CD4-positive, alpha-beta T cell treated with Interleukin-17A for 4 hours (primary cell): ENCODE measurements at places on chromosomes 3 and 15.

DNA sequence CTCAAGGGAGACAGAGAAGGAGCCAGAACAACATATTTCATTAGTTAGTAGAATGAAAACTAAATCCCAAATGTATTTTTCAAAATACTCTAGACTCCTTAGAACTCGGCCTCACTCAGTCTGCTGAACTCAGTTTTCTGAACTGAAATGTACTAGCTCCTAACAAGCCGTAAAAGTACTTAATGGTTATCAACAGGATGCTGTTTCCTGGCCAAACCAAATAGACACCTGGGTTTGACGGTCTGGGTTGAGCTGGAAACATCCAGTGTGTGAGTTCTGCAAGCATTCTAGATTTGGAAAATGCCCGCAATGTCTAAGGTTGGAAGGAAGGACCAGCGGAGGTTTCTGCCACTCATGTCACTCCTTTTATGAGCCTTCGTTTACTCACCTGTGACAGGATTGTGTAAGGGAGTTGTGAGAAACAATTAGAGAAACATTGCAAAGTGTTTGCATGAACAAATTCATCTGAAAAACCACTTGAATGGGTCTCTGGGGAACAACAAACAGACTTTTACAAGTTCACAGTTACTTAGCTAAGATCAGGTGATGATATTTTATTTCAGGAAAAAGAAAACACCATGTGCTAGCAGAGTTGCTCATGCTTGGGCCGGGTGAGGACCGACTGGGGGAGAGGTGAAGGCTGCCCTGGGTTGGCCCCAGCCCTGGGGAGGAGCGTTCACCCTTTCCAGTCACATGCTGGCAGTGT, 151.0 kb downstream of the ALDH1A2 start:
- DNase-seq, result no peak

DNA sequence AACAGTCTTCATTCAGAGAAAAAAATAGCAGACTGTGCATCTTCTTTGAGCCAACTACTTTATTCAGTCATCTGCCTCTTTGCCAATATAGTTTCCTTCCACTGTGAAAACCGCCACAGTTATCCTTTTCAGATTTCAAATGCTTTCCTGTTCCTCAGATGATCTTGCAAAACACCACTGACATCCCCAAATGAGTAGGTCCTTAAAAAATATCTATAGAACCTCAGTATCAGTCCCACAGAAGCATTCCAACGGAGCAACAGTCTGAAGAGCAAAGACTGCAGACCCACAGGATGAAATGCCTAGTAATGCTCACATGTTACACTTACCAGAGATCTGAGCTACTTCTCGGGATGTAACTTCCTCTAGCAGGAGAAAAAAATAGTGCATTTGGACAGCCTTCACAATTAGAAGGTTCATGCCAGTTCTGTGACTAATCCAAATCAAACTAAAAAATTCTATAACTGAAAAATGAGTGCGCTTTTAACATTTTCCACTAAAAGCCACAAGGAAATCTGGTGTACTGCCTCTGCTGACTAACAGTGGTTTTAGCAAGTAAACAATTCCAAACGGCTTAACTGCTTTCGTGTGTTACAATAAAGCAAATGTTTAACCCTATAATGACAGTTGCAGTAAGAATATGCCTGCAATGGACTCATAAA, at the start of gene ANKRD28:
Gene ANKRD28, minus strand, starts transcription at position 338 of the 662 bp plus-strand sequence. CDS start 1,458 bp downstream, outside the sequence.
- peak; percentile 6 for DNase-seq

DNA sequence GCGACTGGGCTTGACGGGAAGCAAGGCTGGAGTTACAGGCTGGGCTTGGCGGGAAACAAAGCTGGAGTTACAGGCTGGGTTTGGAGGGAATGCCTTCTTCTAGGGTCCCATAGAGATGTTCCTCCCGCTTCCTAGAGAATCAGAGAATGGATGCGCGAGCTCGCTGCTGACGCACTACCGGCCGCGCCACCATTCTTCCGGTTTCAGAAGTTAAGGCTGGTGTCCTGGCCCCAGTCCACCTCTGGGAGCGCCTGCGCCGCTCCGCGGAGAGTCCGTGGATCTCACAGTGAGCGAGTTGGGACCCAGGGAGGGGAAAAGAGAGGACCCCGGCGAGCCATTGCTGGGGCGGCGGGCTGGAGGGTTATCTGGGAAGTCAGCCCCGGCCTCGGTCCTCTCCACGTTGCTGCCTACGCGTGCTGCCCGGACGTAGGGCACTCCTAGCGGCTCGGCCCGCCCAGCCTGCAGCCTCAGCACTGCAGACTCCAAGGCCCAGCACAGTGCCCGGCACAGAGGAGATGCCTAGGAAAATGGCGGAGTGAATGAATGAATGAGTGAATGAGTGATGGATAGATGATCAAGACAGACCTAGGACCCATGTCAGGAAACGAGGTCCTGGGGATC, at the start of gene ZNF502:
Gene ZNF502, plus strand, starts transcription at position 206 of the 621 bp plus-strand sequence. CDS start 7,602 bp downstream, outside the sequence.
- DNase-seq, result peak; percentile 65

GRCh38 chr3:73572368-73572767, 52.4 kb downstream of the PDZRN3 start:
- no peak for DNase-seq

- DNase-seq, result no peak
Observed at GRCh38 chr3:169923831-169924230, 12.5 kb downstream of the SAMD7 start.

GRCh38 chr3:185900228-185900627, 37.6 kb downstream of the TRA2B start:
- no peak for DNase-seq

DNA sequence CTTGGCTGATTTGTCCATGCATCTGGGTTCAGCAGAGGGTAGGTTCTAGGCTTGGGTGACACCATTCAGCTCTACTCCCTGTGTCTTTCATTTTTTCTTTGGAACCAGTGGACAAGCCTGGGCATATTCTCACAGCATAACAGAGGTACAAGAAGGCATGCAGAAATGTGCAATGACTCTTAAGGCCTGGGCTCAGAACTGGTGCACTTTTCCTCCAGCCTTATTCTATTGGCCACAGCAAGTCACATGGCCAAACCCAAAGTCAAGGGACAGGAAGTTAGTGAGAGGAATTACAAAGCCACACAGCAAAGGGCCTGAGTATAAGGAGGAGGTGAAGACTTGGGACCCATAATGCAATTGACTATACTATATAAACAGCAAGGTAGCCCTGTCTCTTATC, 200.9 kb upstream of the CTDSPL start:
- DNase-seq, result no peak

GRCh38 chr15:100842756-100843730, 36.6 kb upstream of the ALDH1A3 start:
- no peak for DNase-seq

- no peak for DNase-seq
Observed at GRCh38 chr3:63207066-63207590, 71.0 kb upstream of the SYNPR start.

DNA sequence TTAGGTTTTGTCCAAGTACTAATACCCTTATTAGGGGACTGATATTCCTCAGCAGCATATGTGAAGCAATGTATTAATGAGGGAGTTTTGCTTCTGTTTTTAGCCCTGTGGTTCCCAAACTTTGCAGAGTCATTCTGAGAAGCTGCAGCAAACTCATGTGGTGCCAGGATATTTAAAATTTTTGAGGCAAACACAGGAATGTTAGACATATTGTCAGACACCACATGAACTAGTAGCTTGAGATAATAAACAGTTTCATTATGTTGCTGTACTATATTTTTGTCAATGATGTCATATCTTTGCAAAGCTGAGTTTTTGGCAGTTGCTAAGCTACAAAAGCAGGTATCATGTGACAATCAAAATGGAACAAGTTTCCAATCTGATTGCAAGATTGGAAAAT, 36.6 kb downstream of the ATP6V1A start:
- DNase-seq, result no peak

DNA sequence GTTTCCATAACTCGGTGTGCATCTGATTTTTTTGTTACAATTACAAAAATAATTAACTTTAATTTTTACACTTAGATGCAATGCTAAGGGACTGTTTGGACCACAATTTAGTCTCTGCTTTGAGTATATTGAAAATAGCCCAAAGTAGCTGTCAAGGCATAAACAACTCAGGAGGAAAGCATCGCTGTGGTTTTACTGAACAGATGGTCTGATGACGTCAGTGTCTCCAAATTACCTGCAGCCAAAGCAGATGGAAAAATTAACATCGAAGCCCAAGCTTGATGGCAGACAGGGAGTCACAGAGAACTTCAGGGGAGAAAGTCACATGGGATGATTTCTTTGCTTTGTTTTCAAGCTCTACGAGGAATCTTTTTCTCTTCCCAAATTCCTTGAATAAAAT, 83.1 kb upstream of the PLCL2 start:
- no peak for DNase-seq

GRCh38 chr3:71680603-71681002, 44.6 kb downstream of the EIF4E3 start:
- no peak for DNase-seq

- no peak for DNase-seq
Observed at GRCh38 chr3:142104763-142105162, 44.6 kb downstream of the TFDP2 start.

- DNase-seq, result no peak
Observed at GRCh38 chr3:55609230-55609827, 122.2 kb upstream of the WNT5A start.

DNA sequence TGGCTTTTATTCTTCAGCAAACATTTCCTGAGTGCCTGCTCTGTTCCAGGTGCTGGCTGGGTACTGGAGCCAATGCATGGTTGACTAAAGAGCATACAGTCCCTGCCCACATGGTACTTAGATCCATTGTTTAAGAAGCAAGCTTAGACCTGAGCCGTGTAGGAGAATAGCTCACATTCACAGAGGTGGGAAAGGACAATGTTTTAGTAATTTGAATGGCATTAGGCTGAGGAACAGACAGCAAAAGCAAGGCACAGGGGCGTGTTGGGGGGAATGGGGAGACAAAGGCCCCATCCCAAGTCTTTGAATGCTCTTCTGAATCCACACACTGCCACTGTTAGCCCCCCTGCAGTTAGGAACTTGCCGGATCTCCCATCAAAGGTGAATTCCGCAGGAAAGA, 388.2 kb upstream of the RGMA start:
- DNase-seq, result no peak

DNA sequence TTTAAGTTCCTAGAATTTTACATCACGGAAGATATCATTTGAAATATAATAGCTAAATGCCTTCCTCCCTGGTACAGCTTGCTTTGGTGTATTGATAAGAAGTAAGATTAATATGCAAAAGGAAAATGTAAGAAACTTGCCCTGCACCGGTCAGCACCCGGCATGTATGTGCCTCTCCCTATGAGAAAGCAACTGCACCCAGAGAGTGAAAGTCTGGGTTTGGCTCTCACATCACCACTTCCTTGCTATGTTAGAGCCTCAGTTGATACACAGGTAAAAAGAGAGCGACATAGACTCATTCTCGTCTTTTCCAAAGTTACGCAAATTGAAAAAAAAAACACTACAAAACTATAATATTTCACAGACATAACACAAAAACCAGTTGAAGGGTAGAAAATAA, 96.7 kb downstream of the FOXP1 start:
- DNase-seq, result peak; percentile 69

DNA sequence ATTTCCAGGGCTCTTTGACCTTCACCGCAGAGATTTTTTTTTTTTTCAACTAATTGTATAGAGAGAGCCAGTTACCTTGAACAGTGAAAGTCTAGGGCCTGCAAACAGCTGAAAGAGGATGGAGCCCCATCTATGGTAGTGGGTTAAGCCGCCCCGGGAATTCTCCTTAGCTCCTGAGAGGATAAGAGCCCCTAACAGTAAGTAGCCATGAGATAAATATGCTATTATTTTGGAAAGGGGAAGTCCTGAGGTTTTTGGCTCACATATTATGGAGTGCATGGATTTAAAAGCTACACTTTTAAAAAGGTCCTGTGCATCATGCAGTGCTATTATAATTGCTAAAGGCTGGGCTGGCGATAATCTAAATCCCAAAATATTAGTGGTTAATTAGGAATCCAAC, 115.0 kb downstream of the FBN1 start:
- DNase-seq, result no peak

DNA sequence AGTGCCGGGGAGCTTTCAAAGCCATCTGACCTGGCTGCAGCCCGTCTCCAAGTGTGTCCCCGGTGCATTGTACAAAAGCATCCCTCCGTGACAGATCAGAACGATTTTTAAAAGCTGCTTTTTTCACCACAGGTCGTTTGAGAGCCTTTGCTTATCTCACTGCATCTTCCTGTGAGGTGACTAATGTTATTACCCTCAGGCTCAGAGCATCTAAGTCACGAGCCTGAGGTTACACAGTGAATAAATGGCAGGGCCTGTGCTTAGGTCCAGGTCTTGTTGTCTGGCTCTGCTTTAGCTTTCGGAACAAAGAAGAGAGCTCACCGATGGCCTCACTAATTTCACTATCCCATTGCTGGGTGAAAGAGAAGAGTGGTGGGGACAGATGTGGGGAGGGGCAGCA, 83.3 kb downstream of the SEC22A start:
- no peak for DNase-seq

GRCh38 chr15:59307165-59307537, 65.5 kb downstream of the MYO1E start:
- DNase-seq, result no peak

DNA sequence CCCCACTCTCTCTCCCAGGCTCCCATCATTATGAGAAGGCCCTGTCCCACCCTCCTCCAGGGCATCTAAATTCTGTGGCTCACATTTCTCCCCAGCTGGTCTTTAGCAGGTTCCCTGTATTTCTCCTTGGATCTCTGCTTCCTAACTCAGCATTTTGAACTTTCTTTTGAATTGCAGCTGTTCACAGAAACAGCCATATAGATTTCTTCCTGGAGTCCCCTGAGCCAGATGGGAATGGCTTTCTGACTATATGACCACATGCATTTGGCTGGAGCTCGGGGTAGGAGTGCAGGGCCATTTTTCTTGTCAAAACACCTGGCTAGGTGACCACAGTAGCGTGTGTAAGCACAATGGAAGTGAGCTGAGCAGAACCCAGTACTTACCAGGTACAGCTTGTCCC, 22.0 kb downstream of the RBP2 start:
- no peak for DNase-seq

DNA sequence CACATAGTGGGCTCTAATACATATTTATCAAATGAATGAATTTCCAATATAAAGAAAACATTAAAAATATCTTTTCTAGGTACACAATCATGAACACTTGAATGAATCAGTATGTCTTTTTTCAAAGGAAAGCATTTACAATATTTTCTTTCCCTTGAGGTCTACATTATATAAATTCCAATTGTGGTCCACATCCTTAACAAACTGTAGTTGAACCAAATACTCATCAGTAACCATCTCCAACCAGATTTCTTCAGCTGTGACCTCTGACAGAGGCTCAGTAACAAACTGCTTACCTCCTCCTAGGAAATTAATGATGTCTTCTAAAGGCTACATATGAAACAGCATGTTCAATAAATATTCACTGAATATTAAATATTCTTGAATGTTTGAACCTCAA, 58.8 kb downstream of the CFAP20DC start:
- no peak for DNase-seq

GRCh38 chr3:134993011-134993410, 198.0 kb downstream of the EPHB1 start:
- no peak for DNase-seq

GRCh38 chr3:34862456-34862855, 776.9 kb upstream of the ARPP21 start:
- DNase-seq, result no peak

GRCh38 chr15:70088887-70089691, 8.6 kb downstream of the TLE3 start:
- DNase-seq, result no peak

GRCh38 chr3:160038862-160039562, 50.4 kb downstream of the IL12A start:
- no peak for DNase-seq
